NCI-H446 treated with DMSO at 0.1 percent for 48 hours (cell line): ENCODE measurements at places on chromosomes 1 and 21.

GRCh38 chr1:214532070-214532469 is 19.3 kb downstream of the PTPN14 start:
- DNase-seq, result no peak

GRCh38 chr1:15662477-15662876 is 21.6 kb upstream of the PLEKHM2 start:
- DNase-seq, result no peak

- DNase-seq, result no peak
These were observed 1.0 kb upstream of the KCNC4 start for GRCh38 chr1:110208916-110209645.

DNA sequence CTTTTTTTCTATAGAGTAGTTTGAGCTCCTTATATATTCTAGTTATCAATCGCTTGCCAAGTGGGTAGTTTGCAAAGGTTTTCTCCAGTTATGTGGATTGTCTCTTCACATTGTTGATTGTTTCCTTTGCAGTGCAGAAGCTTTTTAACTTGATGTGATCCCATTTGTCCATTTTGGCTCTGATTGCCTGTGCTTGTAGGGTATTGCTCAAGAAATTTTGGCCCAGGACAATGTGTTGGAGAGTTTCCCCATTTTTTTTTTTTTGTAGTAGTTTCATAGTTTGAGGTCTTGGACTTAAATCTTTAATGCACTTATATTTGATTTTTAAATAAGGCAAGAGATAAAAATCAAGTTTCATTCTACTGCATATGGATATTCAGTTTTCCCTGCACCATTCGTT is 774.8 kb upstream of the ADAMTS5 start:
- no peak for DNase-seq
